NAMALWA (cell line): ENCODE measurements at places on chromosomes 6 and 20.
A peak's percentile ranks its signal among the peaks of the same experiment; 100 is the strongest.

DNA sequence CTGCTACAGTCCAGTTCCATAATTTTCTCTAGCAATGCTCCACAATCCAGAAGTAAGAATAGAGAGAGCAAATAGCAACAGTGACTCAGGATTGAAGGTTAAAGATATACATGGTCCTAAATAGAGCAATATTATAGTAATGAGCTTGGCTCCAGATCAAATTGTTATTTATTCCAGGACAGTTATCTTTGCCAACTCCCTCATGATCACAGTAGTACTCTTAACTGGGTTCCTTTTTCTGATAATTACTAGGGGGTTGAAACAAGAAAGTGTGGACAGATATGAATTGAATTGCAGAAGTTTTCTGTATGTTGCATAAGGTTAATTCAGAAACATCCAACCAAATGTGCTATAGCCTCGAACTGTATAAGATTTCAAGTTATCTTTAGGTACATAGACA lies 11.9 kb downstream of the FAM184A start:
- DNase-seq, result no peak

GRCh38 chr6:41713159-41713649 lies 22.2 kb downstream of the TFEB start:
- DNase-seq, result no peak

DNA sequence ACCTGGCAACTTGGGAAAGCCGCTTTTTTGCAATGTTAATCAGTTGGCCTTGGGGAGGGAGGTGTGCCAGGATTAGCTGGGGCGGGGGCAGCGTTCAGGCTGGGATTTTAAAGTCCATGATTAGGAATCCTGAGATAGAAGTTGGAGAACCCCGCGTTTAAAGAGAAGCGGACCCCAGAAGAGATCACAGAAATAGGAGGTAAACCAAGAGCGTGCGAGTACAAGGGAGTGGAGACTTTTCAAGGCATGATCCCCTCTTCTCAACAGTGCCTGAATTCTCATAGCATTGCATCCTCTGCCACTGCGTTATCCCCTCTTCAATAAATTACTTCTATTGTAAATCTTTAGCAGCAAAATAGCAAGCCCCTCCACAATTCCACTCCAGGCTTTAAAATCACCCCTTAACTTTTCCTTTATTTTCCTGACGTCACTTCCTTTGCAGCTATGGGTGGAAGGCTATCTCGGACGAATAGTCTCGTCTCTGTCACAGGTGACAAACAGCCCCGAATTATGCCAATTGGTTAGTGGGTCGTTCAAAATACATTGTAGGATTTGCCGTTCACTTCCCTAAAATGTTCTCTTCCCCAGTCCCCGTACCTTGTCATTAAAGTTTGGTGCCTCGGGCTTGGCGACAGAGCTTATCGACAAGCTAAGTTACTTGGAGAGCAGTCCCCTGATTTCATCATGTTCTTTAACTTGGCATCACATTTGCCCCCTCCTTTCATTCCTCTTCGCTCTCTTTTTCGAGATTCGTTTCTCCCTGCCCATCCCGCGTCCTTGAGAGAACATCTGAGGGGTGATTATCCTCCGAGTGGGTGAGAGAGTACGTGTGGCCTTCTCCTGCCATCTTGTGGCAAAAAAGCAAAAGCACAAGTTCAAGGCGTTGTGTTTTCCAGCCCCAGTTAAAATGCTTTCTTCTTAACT lies 17.1 kb downstream of the OR2B2 start:
- DNase-seq, result peak; percentile 96

GRCh38 chr6:72748759-72749158 lies 126.9 kb downstream of the KCNQ5 start:
- peak; percentile 39 for DNase-seq

DNA sequence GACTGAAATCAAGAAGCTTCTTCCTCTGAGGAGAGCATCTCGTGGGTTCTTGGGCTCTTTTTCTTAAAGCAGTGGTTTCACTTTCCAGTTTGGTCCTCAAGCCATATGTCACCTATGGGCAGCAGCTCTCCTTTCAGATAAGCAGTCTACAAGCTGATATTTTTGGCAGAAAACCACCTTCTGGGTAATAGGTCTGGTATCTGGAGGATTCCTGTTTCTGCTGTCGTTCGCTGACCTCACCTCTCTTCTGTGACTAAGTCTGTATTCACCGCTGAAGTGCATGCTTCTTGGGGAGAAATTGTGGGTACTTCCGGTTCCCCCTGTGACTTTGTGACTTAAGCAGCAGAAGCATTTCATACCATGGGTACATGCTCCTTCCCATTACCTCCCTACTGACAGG lies 193.6 kb downstream of the EDN1 start:
- peak; percentile 27 for DNase-seq
